ENCODE measurements at places on chromosomes 2 and 18. TPM values are rescaled to one million over a fixed set of nuclear protein-coding genes. Genes with fewer than 3 reads are reported as not detected.

DNA sequence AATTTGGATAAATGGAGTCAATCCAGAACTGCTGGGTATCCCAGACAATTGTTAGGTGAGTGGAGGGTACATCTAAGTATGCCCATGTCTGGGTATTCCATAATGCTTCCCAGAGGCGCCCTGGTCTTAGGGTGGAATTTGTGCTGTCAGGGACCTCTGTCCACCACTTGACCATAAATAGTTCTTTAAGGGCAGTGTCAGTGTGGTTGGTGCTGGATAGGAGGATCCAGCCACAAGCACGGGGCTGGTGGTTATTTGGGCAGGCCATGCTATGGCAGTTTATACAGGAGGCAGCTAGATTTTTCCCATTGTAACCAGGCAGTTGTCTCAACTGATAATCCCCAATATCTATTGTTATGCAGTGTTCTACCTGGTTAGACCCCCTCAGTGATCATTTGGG, 104.4 kb upstream of the B3GNT2 start:
- no peaks in the 10 kb centered on the region for H3K36me3 ChIP-seq
- H3K27me3 ChIP-seq = no peaks in the 10 kb centered on the region
- no peak overlapping the region for H3K4me3 ChIP-seq
- DNase-seq = no peak

- H3K27ac ChIP-seq = no peak overlapping the region
- DNase-seq = no peak
- H3K4me3 ChIP-seq = no peak overlapping the region
- H3K36me3 ChIP-seq = no peaks in the 10 kb centered on the region
- H3K27me3 ChIP-seq = no peaks in the 10 kb centered on the region
Measured at GRCh38 chr2:52414561-52415295, 1352.9 kb upstream of the CHAC2 start.

DNA sequence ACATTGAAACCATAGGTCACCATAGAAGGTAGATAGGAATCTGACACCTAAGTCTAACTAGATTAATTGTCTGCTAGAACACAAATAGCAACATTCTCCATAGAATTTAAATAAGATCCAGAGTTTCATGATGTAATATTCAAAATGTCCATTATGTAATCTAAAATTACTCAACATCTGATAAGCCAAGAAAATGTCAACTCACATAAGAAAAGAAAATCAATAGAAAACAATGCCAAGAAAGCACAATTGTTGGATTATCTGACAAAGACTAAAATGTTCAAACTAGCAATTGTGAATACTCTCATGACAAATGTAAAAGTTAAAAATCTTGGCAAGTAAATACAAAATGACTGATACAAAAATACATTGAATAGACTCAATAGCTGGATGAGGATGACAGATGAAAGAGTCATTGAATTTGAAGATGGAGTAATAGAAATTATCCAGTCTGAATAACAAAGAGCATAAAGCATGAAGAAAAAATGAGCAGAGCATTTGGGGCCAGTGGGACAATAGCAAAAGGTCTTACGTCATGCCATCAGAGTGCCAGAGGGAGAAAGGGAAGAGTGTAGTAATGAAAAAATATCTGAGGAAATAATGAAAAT, 358.6 kb downstream of the METTL4 start:
- H3K27ac ChIP-seq = no peak overlapping the region
- no peak overlapping the region for H3K4me3 ChIP-seq
- H3K4me1 ChIP-seq = no peaks in the 10 kb centered on the region
- no peak for DNase-seq
- no peaks in the 10 kb centered on the region for H3K36me3 ChIP-seq
- no peaks in the 10 kb centered on the region for H3K27me3 ChIP-seq

DNA sequence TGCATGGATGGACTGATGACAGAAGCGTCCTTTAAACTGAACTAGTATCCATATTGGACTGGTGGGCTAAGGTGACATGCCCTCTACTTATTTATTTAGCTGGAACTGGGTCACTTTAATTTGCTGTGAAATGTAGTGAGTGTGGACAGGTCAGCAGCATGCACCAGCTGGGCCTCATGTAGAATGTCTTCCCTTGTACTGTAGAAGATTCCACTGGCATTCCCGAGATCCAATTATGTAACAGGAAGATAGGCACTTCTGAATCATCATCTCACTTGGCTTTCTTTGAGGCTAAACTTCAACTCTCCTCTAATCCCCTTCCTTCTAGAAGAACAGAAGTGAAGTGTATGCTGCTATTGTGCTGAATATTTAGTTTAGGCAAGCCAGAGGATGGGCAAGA, 296.2 kb downstream of the SLC8A1 start:
- H3K36me3 ChIP-seq = peaks cover 4% of the 10 kb centered on the region
- no peaks in the 10 kb centered on the region for H3K4me1 ChIP-seq
- H3K27ac ChIP-seq = no peak overlapping the region
- no peaks in the 10 kb centered on the region for H3K27me3 ChIP-seq

- no peaks in the 10 kb centered on the region for H3K27me3 ChIP-seq
- H3K4me1 ChIP-seq = no peaks in the 10 kb centered on the region
- no peak for DNase-seq
- H3K27ac ChIP-seq = no peak overlapping the region
Measured at GRCh38 chr18:69870736-69871135, 76.9 kb downstream of the CD226 start.

GRCh38 chr18:67783196-67783946, 266.9 kb upstream of the DSEL start:
- DNase-seq = no peak
- H3K4me3 ChIP-seq = no peak overlapping the region
- H3K4me1 ChIP-seq = no peaks in the 10 kb centered on the region
- H3K27ac ChIP-seq = no peak overlapping the region
- H3K36me3 ChIP-seq = no peaks in the 10 kb centered on the region

GRCh38 chr2:18299423-18300212, 260.8 kb downstream of the RDH14 start:
- H3K4me1 ChIP-seq = no peaks in the 10 kb centered on the region
- no peak overlapping the region for H3K4me3 ChIP-seq
- no peaks in the 10 kb centered on the region for H3K27me3 ChIP-seq

Gene OR6B2
- total RNA-seq = not detected

- H3K4me3 ChIP-seq = no peak overlapping the region
- no peaks in the 10 kb centered on the region for H3K36me3 ChIP-seq
- no peaks in the 10 kb centered on the region for H3K4me1 ChIP-seq
- no peak for DNase-seq
- H3K27me3 ChIP-seq = no peaks in the 10 kb centered on the region
Measured at GRCh38 chr2:133483181-133483580, 85.1 kb downstream of the NCKAP5 start.

- H3K27ac ChIP-seq = peak overlapping the region; percentile 52
- no peak overlapping the region for H3K4me3 ChIP-seq
- H3K36me3 ChIP-seq = peaks cover 20% of the 10 kb centered on the region
- DNase-seq = no peak
- H3K27me3 ChIP-seq = no peaks in the 10 kb centered on the region
- no peaks in the 10 kb centered on the region for H3K4me1 ChIP-seq
Measured at GRCh38 chr2:201218780-201219179, 35.8 kb downstream of the CASP10 start.

GRCh38 chr2:136215449-136215848, 97.5 kb upstream of the CXCR4 start:
- H3K4me1 ChIP-seq = no peaks in the 10 kb centered on the region
- no peaks in the 10 kb centered on the region for H3K36me3 ChIP-seq
- H3K27me3 ChIP-seq = no peaks in the 10 kb centered on the region
- no peak overlapping the region for H3K27ac ChIP-seq
- no peak for DNase-seq
- no peak overlapping the region for H3K4me3 ChIP-seq

GRCh38 chr2:227908266-227909054, 37.0 kb downstream of the DAW1 start:
- no peak overlapping the region for H3K4me3 ChIP-seq
- H3K27ac ChIP-seq = no peak overlapping the region
- H3K4me1 ChIP-seq = no peaks in the 10 kb centered on the region
- H3K27me3 ChIP-seq = no peaks in the 10 kb centered on the region
- DNase-seq = no peak
- no peaks in the 10 kb centered on the region for H3K36me3 ChIP-seq

- H3K4me3 ChIP-seq = no peak overlapping the region
- H3K4me1 ChIP-seq = no peaks in the 10 kb centered on the region
- no peak overlapping the region for H3K27ac ChIP-seq
Measured at GRCh38 chr18:1526991-1527390, 622.3 kb downstream of the ADCYAP1 start.

GRCh38 chr2:12486205-12487118, 230.3 kb upstream of the TRIB2 start:
- no peaks in the 10 kb centered on the region for H3K36me3 ChIP-seq
- DNase-seq = no peak
- H3K4me3 ChIP-seq = no peak overlapping the region
- no peak overlapping the region for H3K27ac ChIP-seq
- no peaks in the 10 kb centered on the region for H3K4me1 ChIP-seq

GRCh38 chr2:15471606-15472005, 89.5 kb downstream of the NBAS start:
- no peaks in the 10 kb centered on the region for H3K4me1 ChIP-seq
- H3K36me3 ChIP-seq = no peaks in the 10 kb centered on the region
- no peak overlapping the region for H3K27ac ChIP-seq

DNA sequence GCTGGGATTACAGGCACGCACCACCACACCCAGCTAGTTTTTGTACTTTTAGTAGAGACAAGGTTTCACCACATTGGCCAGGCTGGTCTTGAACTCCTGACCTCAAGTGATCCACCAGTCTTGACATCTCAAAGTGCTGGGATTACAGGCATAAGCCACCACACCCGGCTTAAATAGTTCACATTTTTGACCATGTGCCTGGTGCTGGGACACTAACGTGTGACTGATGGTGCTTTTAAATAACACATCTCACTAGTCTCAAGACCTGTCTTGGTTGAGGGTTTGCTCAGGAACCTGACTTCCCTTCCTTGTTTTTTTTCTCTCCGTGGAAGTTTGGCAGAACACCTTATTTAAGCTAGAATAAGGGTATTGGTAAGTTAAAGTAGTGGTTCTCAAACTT, 8.5 kb downstream of the FMNL2 start:
- H3K27ac ChIP-seq = no peak overlapping the region
- H3K36me3 ChIP-seq = no peaks in the 10 kb centered on the region
- H3K4me3 ChIP-seq = no peak overlapping the region
- DNase-seq = no peak
- H3K27me3 ChIP-seq = no peaks in the 10 kb centered on the region

GRCh38 chr2:3749201-3749600, 45.8 kb downstream of the DCDC2C start:
- H3K27me3 ChIP-seq = no peaks in the 10 kb centered on the region
- no peak overlapping the region for H3K4me3 ChIP-seq
- no peaks in the 10 kb centered on the region for H3K36me3 ChIP-seq
- no peak for DNase-seq
- H3K27ac ChIP-seq = no peak overlapping the region
- no peaks in the 10 kb centered on the region for H3K4me1 ChIP-seq

DNA sequence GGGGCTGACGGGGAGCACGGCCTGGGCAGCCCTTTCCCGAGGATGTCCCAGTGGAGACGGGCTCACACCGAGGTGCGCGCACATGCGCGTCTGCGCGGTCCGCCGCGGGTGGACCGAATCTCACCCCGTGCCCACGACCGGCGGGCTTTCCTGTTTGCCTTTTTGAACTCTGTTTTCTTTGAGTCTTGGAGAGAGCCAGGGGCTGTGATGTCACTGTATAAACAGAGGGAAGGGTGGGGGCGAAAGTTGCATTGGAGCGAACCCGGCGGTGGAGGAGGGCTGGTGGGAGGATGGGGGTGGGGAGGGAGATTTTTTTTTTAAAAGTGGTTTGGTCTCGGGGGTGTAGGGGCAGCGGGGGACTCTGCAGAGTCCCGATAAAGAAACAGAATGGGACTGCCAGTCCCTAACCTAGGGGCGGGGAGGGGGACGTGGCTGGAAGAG, 141.2 kb upstream of the CTAGE1 start:
- H3K4me1 ChIP-seq = no peaks in the 10 kb centered on the region
- H3K4me3 ChIP-seq = peak overlapping the region; percentile 40
- peak; percentile 65 for DNase-seq

DNA sequence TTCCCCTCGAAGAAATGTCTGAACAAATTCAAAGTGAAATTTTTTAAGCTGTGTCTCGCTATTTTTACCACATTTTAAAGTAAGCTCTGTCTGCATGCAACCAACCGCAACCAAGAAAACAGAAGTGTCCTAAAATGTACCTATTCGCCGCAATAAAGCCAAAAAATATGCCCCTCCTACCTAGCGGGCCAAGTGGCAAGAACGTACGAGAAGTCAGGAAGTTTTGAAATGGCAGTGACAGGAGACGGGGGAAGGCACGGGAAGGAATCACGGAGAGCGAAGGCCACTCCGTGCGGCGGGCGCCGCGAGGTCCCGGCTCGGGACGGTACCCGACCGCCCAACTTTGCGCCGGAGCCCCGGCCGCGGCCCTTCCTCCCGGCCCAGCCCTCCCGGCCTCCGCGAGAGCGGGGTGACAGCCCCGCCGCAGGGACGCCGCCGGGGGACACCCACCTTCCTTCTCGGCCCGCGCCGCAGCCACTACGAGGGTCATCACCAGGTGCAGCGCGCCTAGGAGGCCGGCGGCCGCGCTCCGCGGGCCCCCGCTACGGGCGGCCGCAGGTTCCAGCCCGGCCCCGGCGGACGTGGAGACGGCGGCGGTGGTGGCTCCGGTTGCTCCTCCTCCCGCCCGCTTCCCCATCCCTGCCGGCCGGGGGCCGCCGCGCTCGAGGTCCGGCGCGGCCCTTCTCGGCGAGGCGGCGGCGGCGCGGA, 568 bp downstream of the TMEM131 start:
- DNase-seq = peak; percentile 83
- H3K4me1 ChIP-seq = no peaks in the 10 kb centered on the region
- no peaks in the 10 kb centered on the region for H3K36me3 ChIP-seq

DNA sequence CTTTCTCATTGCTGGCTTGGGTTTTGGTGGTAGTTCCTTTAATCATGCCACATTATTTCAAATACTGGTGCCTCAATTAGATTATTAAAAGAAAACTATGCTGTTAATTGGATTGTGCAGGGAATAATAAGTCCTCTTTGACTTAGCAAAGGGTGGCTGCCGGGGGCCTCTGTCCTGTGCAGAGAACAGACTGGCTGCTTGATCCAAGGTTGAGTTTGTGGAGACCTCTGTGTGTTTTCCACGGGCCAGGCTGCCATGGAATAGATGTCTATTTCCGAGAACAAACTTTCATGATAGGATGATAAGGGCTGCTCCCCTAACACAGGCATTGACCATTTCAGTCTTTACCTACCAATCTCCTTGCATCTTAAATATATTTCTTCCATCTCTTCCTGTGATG, 30.4 kb upstream of the OTOS start:
- no peaks in the 10 kb centered on the region for H3K4me1 ChIP-seq
- no peak overlapping the region for H3K4me3 ChIP-seq
- H3K27ac ChIP-seq = no peak overlapping the region
- DNase-seq = no peak

Gene DSG1
- 0.27 TPM for total RNA-seq

Gene DLX1
- not detected for total RNA-seq

Gene CRYGD
- not detected for total RNA-seq

- no peak overlapping the region for H3K27ac ChIP-seq
- no peak for DNase-seq
- H3K4me1 ChIP-seq = no peaks in the 10 kb centered on the region
- no peaks in the 10 kb centered on the region for H3K36me3 ChIP-seq
- H3K4me3 ChIP-seq = no peak overlapping the region
Measured at GRCh38 chr2:229350117-229350805, 79.2 kb upstream of the PID1 start.
